ENCODE measurements at places on chromosomes 2 and 18.

DNA sequence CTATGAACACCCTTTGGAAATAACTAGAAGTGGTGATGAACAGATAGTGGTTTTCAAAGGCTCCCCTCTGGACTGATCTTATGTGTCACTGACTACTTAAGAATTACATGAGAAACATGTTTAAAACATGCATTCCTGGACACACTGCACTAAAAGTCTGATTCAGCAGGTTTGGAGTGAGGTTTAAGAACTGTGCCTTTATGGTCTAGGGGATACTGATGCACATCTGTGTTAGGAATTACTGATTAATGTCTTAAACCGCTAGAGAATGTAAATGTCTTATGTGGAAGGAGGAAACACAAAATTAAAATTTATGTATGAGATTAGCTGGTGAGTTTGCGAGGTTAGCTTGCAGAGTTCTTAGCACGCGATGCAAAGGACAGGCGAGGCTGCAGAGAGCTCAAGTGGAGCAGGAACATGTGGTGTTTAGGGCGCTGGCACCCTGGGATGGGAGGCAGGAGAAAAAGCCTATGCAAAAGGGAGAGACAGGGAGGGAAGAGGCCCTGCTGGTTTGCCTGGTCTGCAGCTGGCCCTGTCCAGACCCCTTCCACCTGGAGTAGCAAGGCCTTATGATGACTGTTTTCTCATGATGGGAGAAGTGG lies 11.7 kb downstream of the SH3YL1 start:
- DNase-seq: no peak

GRCh38 chr2:147843391-147843863 lies 1.4 kb upstream of the ACVR2A start:
- no peak for DNase-seq

GRCh38 chr2:234203135-234203984 lies 152.9 kb downstream of the SPP2 start:
- no peak for DNase-seq

- no peak for DNase-seq
Measured at GRCh38 chr18:49023271-49023937, 72.6 kb upstream of the SMAD7 start.

GRCh38 chr18:12657684-12658425 lies at the start of gene SPIRE1:
Gene SPIRE1 (minus strand): TSS chr18:12658107. CDS start chr18:12657866, 241 bp downstream.
- peak; percentile 38 for DNase-seq

DNA sequence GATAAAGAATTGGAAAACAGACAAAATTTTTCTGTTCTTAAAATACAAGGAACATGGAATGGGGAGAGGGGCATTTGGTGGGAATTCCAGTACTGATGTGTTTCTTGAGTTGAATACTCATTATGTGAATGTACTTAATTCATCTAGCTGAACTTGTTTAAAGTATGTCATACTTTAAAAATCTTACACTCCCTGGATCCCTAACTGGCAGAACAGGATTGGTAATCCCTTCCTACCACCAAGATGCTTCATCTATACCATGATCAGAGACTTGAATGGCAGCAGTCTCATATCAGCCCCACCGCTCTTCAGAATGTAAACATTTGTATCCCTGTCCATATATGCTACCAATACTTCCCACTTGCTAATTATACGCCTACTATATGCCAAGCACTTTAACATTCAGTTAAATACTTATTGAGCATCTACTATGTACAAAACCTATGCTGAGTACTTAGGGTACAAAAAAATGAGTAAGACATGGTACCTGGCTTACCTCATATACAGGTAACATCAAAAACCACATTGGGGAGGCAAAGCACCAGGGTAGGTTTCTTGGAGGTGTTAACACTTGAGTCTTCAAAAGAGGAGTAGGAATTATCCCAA lies 5.3 kb downstream of the MEMO1 start:
- no peak for DNase-seq

DNA sequence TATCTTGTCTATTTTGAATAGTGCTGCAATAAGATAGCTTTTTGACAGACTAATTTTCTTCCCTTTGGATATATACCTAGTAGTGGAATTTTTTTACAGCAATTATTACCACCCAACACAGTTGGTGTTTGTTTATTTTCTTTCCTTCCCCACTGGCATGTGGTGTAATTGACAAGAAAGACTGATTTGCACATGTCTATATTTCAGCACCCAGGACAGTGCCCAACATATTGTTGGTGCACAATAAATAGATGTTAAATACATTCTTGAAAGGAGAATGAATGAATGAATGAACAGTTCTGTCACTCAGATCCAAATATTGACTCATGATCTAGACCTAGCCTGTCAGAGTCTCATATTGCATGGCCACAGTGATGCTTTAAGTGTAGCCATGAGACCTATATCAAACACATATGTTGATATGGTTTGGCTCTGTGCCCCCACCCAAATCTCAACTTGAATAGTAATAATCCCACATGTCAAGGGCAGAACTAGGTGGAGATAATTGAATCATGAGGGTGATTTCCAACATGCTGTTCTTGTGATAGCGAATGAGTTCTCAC lies 538.2 kb downstream of the NYAP2 start:
- no peak for DNase-seq

DNA sequence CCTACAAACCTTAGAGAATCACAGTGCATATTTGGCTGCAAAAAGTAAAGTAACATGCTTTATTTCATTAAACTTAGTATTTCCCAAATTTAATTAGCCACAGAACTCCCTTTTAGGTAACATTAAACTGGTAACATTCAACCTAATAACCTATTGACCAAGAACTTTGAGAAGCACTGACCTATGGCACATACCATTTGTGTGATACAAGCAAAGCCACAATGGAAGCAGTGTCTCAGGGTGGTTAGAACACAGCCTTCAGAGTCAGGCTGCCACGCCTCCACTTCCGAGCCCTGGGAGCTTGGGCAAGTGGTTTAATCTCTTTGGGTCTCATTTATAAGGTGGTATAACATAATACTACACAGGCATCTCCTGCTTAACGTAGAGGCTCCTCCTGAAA lies 301.4 kb downstream of the PDE11A start:
- no peak for DNase-seq

DNA sequence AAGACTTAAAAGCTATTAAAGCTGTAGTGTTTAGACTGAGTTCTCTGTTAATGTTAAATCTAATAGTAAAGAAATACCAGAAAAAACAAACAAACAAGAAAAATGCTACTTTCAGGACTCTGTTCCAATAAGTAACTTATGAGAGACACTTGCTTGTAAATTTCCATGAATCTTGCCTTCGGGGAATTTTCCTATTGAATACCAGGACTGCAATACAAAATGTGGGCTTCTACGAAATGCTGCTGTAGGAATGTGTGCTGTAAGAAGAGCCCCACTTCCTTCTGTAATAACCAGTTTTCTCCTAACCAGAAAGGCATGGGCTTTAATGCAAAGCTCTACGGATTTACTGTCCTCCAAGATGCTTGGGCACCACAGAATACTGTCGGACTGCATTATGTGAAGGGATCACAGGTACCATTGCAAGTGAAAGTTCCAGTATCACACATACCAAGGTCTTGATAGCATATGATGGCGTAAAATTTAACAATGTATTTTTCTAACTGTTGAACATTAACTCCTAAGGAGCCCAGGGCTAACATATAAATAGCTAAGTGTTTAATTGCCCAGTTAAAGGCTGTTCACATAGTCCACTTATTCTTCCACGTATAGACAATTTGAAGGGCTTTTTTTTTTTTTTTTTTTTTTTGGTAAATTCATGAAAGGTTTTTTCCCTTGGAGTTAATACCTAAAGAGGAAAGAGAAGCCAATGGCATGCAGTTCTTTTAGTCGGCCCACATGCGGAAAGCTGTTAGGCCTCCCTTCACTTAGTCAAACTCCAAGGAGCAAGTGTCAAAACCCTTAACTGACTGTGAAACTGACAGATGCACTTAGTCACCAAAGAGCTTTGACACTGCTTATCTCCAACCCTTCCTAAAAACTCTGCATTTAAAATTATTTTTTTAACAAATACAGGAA lies 564.0 kb upstream of the POU3F3 start:
- no peak for DNase-seq

GRCh38 chr2:54342603-54343002 lies 86.6 kb upstream of the TSPYL6 start:
- no peak for DNase-seq

GRCh38 chr2:42812899-42813479 lies 20.6 kb upstream of the HAAO start:
- no peak for DNase-seq

GRCh38 chr2:64405581-64406406 lies 48.2 kb upstream of the LGALSL start:
- DNase-seq: no peak

GRCh38 chr2:201972621-201973255 lies 60.9 kb upstream of the FZD7 start:
- DNase-seq: no peak

DNA sequence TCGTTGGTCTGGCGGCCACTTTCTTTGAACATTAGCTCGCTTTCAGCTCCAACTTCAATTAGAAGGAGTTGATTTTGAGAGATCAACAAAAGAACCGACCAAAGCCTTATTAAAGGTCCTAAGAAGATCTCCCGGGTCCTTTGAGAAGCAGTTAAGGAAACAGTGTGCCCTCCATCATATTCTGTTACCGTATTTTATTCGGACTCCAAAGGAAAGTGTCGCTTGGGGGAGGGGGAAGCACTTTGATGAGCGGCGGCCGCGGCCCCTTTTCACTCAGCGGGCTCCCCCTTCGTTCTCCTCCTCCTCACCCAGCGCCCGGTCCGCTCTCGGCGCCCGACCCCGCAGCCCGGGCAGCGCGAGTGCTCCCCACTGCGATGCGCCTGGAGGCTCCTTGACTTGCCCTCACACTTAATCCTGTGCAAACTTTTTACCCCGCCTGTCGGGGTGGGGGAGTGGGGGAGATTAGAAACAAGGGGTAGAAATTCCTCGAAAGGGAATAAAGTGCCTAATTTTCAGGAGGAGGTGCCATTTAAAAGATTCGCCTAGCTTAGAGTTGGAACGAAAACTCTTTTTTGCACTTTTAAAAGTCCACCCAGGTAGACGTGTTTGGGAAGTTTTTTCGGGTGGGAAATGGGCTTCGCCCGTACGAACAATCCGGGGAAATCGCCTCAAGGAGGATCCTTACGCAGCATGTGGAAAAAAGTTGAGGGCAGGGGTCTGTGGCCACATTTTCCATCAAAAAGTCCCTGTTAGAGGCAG lies 1.2 kb upstream of the OTX1 start:
- DNase-seq: peak; percentile 26

DNA sequence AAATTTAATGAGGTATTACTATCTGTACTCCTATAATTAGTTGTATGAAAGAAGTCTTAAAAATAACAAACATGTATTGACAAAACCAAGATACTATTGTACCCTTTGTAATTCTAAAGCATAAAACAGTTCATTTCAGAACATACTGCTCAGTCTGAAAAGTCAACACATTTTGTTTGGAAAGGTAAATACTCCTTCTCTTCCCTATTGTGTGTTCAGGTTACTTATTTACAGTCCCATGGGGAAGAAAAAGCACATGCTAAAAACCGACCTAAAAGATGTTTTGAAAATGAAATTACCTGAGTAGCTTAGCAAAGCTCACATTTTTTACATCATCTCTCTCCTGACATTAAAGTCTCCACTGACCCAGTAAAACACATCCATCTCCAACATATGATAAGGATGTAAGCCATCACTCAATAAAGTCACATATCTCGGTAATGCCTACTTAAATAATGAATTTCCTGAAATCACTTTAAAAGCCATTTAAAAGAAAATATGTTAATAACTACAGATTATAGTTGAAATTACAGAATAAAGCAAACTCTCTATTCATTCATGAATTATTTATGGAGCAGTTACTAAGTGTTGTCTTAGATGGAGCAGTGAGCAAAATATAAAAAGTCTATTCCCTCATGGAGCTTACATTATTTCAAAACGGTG lies 75.6 kb upstream of the FZD5 start:
- DNase-seq: no peak

DNA sequence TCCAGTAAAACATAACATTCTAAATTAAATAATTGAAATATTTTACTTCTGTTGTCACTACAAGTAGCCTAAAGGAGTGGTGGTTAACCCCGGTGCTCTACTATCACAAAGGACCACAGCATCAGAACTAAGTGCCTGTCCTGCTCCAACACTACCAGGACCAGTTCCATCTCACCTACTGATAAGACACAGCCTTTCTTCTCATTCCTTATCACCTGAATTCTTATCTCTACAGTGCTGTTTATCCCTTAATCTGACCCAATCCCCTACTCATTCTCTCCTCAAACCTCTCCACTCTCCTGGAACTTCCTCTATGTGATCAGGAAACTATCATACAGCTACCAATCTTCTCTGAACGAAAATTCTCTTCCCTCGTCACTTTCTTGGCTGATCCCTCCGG lies 80.2 kb downstream of the ITSN2 start:
- DNase-seq: no peak

DNA sequence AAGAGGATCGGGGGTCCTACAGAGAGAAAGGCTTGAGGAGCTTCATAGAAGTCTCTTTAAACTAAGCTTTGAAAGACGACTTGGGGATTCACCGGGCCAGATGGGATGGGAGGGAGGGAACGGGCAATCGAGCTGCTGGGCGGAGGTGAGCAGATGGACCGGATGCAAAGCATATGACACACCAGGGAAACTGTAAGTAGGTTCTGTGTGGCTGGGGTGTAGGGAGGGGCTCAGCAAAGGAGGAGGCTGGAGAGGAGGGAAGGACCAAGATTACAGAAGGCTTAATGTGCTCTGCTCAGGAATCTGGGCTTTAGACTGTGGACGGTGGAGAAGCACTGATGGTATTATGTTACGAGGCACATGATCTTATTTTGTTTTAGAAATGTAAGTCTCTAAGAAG lies 131.5 kb downstream of the MAIP1 start:
- no peak for DNase-seq

GRCh38 chr2:71599646-71600236 lies 146.4 kb downstream of the DYSF start:
- DNase-seq: no peak

- no peak for DNase-seq
Measured at GRCh38 chr2:121231385-121232000, 53.5 kb downstream of the TFCP2L1 start.

- DNase-seq: no peak
Measured at GRCh38 chr2:241970716-241971115, 101.2 kb downstream of the RTP5 start.

- no peak for DNase-seq
Measured at GRCh38 chr2:19228715-19229114, 129.7 kb downstream of the OSR1 start.
